ENCODE measurements at places on chromosomes 5 and 9. TPM values are rescaled to one million over a fixed set of nuclear protein-coding genes. Genes with fewer than 3 reads are reported as not detected.

- H3K27me3 ChIP-seq, result peaks cover 14% of the 10 kb centered on the region
- no peak overlapping the region for H3K4me3 ChIP-seq
These were observed 3.6 kb downstream of the SIGMAR1 start for GRCh38 chr9:34633851-34634550.

- H3K27ac ChIP-seq, result no peak overlapping the region
- no peak for DNase-seq
- H3K36me3 ChIP-seq, result no peaks in the 10 kb centered on the region
- H3K27me3 ChIP-seq, result peaks cover 5% of the 10 kb centered on the region
These were observed 15.9 kb downstream of the OR2V1 start for GRCh38 chr5:181114844-181115778.

- no peaks in the 10 kb centered on the region for H3K27me3 ChIP-seq
- H3K4me3 ChIP-seq, result no peak overlapping the region
- no peak for DNase-seq
- no peak overlapping the region for H3K27ac ChIP-seq
- no peaks in the 10 kb centered on the region for H3K36me3 ChIP-seq
- peaks cover 4% of the 10 kb centered on the region for H3K4me1 ChIP-seq
These were observed 159.6 kb downstream of the TMEM167A start for GRCh38 chr5:82917584-82917983.

Gene IL3
- total RNA-seq, result not detected

Gene PCDHB9
- 5.1 TPM for total RNA-seq

Gene IQGAP2
- 11.4 TPM for total RNA-seq

All from SJCRH30 (cell line).